ENCODE measurements at places on chromosomes 6 and 20.

- no peak for DNase-seq
Measured at GRCh38 chr6:15369838-15370237, 124.0 kb downstream of the JARID2 start.

DNA sequence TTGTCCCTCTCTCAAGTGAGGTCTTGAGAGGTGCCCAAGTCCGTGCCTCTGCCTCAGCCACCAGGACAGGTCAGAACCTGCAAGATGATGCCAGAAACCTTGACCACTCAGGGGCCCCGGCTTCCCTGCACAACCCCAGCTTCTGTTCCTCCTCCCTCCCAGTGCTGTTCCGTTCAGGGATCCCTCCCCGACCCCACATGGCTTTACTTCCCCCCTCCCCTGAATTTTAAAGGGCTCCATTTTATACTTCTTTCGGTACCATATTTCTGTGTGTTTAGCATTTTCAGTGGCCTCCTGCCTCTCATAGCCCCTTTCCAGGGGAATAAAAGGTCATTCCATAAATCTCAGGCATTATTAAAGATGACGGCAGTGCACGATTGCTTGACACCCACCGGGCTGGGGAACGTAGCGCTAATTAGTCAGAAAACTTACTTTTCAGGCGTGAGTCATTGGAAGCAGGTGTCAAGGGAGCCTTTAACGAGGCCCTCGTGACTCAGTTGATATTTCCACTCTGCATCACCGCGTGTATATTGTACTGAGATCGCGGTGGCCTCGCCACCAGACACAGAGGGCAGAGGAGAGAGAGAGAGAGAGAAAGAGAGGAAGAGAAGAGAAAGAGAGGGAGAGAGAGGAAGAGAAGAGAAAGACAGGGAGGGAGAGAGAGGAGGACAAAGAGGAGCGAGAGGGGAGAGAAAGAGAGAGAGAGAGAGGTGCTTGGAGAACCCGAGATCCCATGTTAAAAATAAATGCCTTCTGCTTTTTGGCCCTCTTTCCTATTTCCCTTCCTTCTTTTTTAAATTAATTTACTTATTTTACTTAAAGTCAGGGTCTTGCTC, 21.3 kb downstream of the KCNG1 start:
- no peak for DNase-seq

DNA sequence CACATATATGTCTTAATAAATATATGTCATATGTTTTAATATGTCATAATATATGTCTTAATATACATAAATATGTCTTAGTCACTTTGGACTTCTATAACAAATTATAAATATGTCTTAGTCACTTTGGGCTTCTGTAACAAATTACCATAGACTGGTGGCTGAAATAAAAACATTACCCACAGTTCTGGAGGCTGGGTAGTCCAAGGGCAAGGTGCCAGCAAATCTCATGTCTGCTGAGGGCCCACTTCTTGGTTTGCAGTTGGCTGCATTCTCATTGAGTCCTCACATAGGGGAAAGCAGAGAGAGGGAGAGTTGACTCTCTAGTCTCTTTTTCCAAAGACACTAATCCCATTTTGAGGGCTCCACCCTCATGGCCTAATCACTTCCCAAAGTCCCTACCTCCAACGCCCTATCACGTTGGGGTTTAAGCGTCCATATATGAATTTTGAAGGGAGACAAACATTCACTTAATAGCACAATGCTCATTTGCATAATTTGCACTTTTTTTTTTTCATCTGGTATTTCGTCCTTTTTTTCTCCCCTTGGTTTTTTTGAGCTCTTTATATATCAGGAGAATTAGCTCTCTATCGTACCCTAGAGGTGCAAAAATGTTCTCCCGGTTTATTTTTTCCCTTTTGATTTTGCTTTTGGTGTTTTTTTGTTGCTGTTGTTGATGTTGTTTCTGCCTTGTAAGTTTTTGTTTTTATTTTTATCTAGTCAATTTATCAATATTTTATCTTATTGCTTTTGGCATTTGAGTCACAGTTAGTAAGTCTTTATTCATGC, 266.4 kb downstream of the PLCB1 start:
- no peak for DNase-seq

DNA sequence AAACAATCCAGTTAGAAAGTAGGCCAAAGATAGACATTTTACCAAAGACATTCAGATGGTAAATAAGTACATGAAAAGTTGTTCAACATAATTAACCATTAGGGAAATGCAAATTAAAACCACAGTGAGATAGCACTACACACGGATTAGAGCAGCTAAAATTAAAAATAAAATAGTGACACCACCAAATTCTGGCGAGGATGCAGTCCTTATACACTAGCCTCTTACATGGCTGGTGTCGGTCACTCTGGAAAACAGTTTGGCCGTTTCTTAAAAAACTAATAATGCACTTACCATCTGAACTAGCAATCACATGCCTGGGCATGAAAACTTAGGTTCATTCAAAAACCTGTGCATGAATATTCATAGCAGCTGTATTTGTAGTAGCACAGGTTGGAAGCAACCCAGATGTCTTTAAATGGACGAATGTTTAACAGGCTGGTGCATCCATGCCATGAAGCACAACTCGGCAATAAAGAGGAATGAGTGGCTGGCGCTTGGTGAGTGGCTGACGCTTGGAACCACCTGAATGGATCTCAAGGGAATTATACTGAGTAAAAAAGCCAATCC, 77.0 kb downstream of the FAM120B start:
- no peak for DNase-seq

DNA sequence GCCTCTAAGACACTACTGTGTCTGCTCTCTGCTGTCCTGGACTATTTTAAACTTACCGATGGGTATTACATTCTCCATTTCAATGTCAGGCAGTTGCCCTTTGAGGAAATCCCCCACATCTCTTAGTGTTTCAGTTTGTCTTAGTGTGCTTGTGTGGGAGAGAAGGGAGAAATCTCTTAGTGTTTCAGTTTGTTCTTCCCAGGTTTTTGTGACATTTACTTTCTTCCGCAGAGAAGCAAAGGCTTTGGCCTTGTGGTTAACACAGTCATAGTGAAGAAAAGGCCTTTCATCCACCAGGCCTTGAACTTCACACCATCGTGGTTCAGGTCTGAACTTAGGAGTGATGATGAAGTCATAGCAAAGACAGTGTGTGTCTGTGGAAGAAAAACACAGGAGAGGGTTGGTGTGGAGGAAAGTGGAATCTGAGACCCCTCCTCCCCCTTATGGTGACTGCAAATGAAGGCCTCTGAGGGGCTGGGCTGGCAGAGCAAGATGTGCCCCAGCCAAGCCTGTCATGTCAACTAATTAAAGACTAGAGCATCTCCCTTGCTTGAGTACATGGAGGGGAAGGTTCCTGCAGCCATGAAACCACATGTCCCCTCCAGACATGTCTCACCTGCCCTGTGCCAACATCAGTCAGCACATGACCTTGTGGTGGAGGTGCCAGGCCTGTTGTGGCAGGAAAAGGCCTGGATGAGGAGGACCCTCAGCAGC, 23.9 kb downstream of the RAET1L start:
- DNase-seq, result no peak

- no peak for DNase-seq
Measured at GRCh38 chr6:132520953-132521352, 8.0 kb upstream of the STX7 start.

- no peak for DNase-seq
Measured at GRCh38 chr6:38846844-38847243, 131.7 kb downstream of the DNAH8 start.

- no peak for DNase-seq
Measured at GRCh38 chr20:53183181-53183580, 211.0 kb downstream of the TSHZ2 start.

DNA sequence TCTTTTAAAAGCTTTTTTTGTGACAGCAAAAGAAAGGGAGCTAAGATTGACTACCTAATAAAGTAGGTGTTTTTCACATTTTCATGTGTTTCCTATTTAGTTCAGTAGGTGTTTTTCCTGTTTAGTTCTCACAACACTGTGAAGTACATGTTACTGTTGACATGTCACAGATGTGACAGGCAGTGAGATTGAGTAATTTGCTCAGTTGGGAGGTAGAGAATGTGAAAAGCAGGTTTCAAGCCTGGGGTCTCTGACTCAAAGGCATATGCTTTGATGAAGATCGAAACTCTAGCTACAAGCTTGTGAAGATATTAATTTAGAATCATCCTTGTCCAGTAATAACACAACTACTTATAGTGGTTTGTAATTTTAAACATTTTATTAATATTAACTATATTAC, 43.1 kb downstream of the SLX4IP start:
- DNase-seq, result no peak

DNA sequence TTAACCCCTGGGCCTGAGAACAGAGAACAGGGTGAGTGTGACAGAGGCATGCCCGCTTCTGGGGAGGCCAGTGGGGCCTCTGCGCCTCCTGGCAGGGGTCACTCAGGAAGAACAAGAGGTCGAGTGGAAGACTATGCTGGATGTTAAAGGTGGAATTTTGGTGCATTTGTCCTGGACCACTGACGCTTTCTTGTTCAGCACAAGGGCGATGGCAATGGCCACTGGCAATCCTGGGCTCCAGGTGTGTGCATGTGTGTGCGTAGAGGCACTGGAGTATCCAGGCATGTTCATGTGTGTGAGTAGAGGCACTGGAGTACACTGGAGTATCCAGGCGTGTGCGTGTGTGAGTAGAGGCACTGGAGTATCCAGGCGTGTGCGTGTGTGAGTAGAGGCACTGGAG, 23.5 kb upstream of the NPBWR2 start:
- DNase-seq, result no peak

All from hematopoietic multipotent progenitor cell treated with erythropoietin and hydrocortisone succinate and interleukin-3 and kit ligand, for 15 days (in vitro differentiated cells).